ENCODE measurements at places on chromosomes 3 and 15. TPM values are rescaled to one million over a fixed set of nuclear protein-coding genes. Genes with fewer than 3 reads are reported as not detected.

NEIL1 gene
- 6.9 TPM for total RNA-seq

CAND2 gene
- 2.2 TPM for total RNA-seq

NANOGP8 gene
- not detected for total RNA-seq

ALDH1A2 gene
- not detected for total RNA-seq

TEX9 gene
- total RNA-seq: 1.5 TPM

- DNase-seq: no peak
Observed at GRCh38 chr3:22729212-22729611, 473.9 kb upstream of the UBE2E2 start.

DNA sequence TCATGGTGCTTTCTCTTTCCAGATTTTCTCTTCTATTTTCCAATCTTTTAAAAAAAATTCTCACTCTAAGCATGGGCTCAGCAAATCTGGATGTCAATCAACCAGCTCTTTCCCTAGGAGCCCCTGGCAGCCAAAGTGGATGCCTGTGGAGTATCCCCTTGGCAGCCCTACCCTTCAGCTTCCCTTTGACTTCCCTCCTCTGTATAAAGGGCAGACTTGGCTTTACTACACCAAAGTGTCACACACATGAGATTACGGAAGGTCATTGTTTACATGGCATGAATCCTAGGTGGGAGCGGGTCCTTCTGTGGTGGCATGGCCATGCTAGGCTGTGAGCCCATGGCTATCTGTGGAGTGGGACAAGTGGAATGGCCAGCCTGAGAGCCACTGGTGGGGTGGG is 379.9 kb downstream of the GABRB3 start:
- H3K4me3 ChIP-seq: no peak overlapping the region
- no peaks in the 10 kb centered on the region for H3K27me3 ChIP-seq
- no peak for DNase-seq

DNA sequence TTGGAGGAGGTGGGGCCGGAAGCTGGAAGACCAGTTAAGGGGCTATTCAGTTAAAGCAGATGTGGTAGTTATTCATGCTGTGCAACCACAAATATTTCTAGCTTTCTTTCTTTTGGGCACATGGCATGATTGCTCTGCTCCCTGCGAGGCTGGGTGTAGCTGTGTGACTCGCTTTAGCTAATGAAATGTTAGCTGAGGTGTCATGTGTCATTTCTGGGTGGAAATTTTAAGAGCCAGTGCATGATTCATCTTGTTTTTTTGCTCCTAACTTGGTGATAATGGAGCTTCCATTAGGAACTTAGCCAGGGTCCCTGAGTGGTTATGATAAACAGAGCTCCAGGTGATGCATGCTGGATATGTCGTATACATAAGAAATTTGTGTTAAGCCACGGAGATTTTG is 300.6 kb downstream of the SATB1 start:
- no peak overlapping the region for H3K27ac ChIP-seq
- peaks cover 2% of the 10 kb centered on the region for H3K4me1 ChIP-seq
- no peak overlapping the region for H3K4me3 ChIP-seq
- H3K27me3 ChIP-seq: no peaks in the 10 kb centered on the region
- peak; percentile 13 for DNase-seq

GRCh38 chr3:126245811-126246727 is 65.7 kb upstream of the ALDH1L1 start:
- no peak overlapping the region for H3K27ac ChIP-seq
- H3K27me3 ChIP-seq: peaks cover 6% of the 10 kb centered on the region
- H3K4me3 ChIP-seq: no peak overlapping the region

GRCh38 chr3:174973465-174973864 is 114.3 kb downstream of the NAALADL2 start:
- H3K27me3 ChIP-seq: no peaks in the 10 kb centered on the region
- no peak overlapping the region for H3K4me3 ChIP-seq
- DNase-seq: no peak
- H3K27ac ChIP-seq: no peak overlapping the region

- H3K27me3 ChIP-seq: peaks cover 37% of the 10 kb centered on the region
- no peaks in the 10 kb centered on the region for H3K36me3 ChIP-seq
- H3K4me1 ChIP-seq: peaks cover 2% of the 10 kb centered on the region
- peak; percentile 36 for DNase-seq
- H3K4me3 ChIP-seq: no peak within 1 kb of the TSS
- H3K27ac ChIP-seq: no peak within 1 kb of the TSS
Observed at GRCh38 chr3:50204804-50205412, at the start of gene SLC38A3. TSS of gene SLC38A3 (plus strand) at chr3:50205271. CDS start at chr3:50214200, 8,929 bp downstream.

GRCh38 chr15:29089731-29090616 is 179.6 kb downstream of the NSMCE3 start:
- peaks cover 3% of the 10 kb centered on the region for H3K36me3 ChIP-seq
- H3K27ac ChIP-seq: peak overlapping the region; percentile 78
- peak overlapping the region; percentile 54 for H3K4me3 ChIP-seq
- no peaks in the 10 kb centered on the region for H3K27me3 ChIP-seq
- peak; percentile 49 for DNase-seq
- H3K4me1 ChIP-seq: peaks cover 32% of the 10 kb centered on the region

DNA sequence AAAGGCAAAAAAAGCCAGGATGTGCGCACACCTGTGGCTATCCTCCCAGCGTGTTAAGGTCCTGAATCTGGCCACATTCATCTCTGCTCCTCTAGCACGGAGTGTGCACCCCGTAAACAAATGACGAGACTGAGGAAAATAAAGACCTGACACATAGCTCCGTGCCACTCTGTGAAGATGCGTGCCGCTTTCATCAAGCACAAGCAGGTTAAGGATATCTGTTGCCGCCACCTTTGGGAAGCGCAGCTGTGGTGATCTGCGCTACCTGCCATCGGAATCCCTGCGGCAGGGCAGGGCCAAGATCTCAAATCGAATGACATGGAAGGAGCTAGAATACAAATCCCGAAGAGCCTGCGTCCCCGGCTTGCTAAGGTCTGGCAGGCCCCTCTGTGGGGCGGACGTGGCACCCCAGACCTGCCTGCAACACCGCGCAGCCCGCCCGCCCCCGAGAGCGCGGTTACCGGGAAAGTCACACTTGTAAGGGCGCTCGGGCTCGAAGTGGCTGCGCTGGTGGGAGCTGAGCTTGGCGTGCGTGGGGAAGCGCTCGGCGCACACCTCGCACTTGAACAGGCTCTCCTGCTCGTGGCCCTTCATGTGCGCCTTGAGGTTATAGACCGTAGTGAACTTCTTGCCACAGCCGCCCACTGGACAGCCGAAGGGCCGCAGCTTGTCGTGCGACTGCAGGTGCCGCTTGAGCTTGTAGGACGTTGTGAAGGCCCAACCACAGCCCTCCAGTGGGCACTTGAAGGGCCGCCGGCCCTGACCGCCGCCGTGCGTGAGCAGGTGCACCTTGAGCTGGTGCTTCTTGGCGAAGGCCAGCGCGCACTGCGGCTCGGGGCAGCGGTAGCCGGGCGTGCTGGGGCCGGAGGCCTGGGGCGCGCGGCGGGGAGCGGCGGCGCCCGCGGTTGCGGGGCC is 936 bp downstream of the ZXDC start:
- H3K4me3 ChIP-seq: peak overlapping the region; percentile 95
- peaks cover 42% of the 10 kb centered on the region for H3K4me1 ChIP-seq
- peak; percentile 62 for DNase-seq
- no peaks in the 10 kb centered on the region for H3K27me3 ChIP-seq
- H3K36me3 ChIP-seq: peaks cover 29% of the 10 kb centered on the region

GRCh38 chr3:135917076-135917475 is 48.5 kb upstream of the PPP2R3A start:
- no peak overlapping the region for H3K4me3 ChIP-seq
- no peaks in the 10 kb centered on the region for H3K4me1 ChIP-seq
- DNase-seq: no peak
- no peaks in the 10 kb centered on the region for H3K36me3 ChIP-seq
- H3K27ac ChIP-seq: no peak overlapping the region

GRCh38 chr15:100667405-100668347 is 65.3 kb downstream of the ASB7 start:
- peaks cover 6% of the 10 kb centered on the region for H3K27me3 ChIP-seq
- no peaks in the 10 kb centered on the region for H3K36me3 ChIP-seq
- DNase-seq: no peak
- H3K4me1 ChIP-seq: no peaks in the 10 kb centered on the region
- H3K4me3 ChIP-seq: no peak overlapping the region
- no peak overlapping the region for H3K27ac ChIP-seq

DNA sequence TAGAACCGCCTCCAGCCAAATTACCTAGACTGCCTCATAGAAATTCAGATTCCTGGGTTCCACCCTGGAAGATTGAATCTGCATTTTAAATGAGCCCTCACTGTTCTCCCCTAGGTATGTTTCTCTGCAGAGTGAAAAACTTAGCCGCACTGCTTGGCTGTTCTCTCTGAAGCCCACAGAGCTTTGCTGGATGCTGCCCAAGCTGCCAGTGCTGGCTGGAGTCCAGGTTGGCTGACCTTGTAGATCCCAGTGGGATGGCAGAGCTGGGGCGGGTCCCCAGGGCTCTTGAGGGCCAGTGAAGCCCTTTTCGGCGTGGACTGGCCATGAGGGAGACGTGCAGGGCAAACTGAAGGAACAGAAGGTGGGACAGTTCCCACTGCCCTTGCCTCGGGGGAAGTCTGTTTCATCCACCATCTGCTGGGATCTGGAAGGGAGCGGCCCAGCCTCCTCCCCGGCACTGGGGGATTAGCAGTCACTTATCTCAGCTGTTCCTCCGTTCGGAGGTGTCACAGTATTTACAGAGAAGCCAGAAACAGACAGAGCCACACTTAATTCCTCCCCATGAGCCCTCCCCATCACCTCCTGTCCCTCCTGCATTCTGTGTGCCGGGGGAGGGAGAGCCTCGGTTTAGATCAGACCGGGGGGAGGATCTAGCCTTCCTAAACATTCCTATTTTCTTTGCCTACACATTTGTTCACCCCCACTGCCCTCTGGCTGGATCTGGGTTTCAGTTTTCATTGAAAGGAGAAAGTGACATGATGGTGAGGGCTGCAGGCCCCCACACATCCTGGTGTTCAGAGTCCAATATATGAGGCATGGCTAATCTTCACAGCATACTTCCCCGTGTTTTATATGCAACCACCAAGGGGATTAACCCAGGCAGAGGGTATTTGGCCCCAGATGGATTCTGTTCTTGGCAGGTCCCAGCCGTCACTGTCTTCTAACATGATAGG is 4.1 kb upstream of the ACTC1 start:
- no peak for DNase-seq
- H3K36me3 ChIP-seq: no peaks in the 10 kb centered on the region
- H3K4me1 ChIP-seq: peaks cover 3% of the 10 kb centered on the region
- H3K4me3 ChIP-seq: no peak overlapping the region
- H3K27me3 ChIP-seq: peaks cover 37% of the 10 kb centered on the region

GRCh38 chr15:35514759-35515158 is 31.2 kb downstream of the DPH6 start:
- H3K27ac ChIP-seq: no peak overlapping the region
- DNase-seq: no peak
- peaks cover 3% of the 10 kb centered on the region for H3K36me3 ChIP-seq
- no peaks in the 10 kb centered on the region for H3K4me1 ChIP-seq
- no peaks in the 10 kb centered on the region for H3K27me3 ChIP-seq
